ENCODE measurements at places on chromosomes 3 and 15.

- no peak for DNase-seq
- H3K27ac ChIP-seq, result no peak overlapping the region
- H3K27me3 ChIP-seq, result no peaks in the 10 kb centered on the region
- H3K4me1 ChIP-seq, result no peaks in the 10 kb centered on the region
- no peak overlapping the region for H3K4me3 ChIP-seq
Observed at GRCh38 chr3:64686446-64686908, 1.3 kb downstream of the ADAMTS9 start.

DNA sequence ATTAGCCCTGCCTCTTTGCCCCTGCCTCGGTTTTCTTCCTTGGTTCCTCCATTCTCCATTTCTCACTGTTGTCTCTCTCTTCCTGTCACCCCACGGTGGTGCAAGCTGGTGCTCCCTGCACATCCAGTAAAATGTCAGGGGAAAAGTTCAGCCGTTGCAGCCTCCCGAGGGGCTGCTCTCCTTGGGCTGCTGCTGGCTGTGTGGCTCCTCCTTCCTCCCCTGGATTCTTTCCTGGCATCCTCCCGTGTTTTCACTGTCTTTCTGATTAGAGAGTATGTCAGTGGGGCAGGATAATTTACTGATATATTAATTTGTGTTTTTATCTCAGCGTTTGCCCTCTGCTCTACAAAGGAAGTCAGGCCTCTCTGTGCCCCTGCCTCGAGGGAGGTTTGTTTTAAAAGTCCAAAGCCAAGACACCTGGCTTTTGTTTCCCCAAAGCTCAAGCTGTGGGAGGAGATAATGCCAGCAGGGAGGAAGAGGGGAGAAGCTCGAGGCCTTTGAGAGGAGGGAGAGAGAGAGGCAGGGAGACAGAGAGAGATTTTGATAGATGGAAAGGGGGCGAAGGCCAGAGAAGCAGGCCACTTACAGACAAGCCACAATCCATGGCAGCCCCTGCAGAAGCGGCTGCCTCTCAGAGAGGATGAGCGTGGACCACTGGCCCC lies 150.3 kb upstream of the NR2F2 start:
- H3K27me3 ChIP-seq, result no peaks in the 10 kb centered on the region
- H3K36me3 ChIP-seq, result no peaks in the 10 kb centered on the region
- no peak for DNase-seq
- H3K4me3 ChIP-seq, result no peak overlapping the region
- no peak overlapping the region for H3K27ac ChIP-seq

GRCh38 chr3:28915741-28916500 lies 364.9 kb upstream of the RBMS3 start:
- no peaks in the 10 kb centered on the region for H3K27me3 ChIP-seq
- H3K36me3 ChIP-seq, result no peaks in the 10 kb centered on the region
- H3K4me1 ChIP-seq, result no peaks in the 10 kb centered on the region
- H3K4me3 ChIP-seq, result no peak overlapping the region

- H3K4me1 ChIP-seq, result no peaks in the 10 kb centered on the region
- no peak overlapping the region for H3K27ac ChIP-seq
- no peak for DNase-seq
- H3K4me3 ChIP-seq, result no peak overlapping the region
- H3K36me3 ChIP-seq, result no peaks in the 10 kb centered on the region
Observed at GRCh38 chr3:25863011-25863415, 73.1 kb downstream of the OXSM start.

- no peaks in the 10 kb centered on the region for H3K36me3 ChIP-seq
- H3K27me3 ChIP-seq, result no peaks in the 10 kb centered on the region
- no peak overlapping the region for H3K27ac ChIP-seq
- no peaks in the 10 kb centered on the region for H3K4me1 ChIP-seq
- no peak for DNase-seq
- no peak overlapping the region for H3K4me3 ChIP-seq
Observed at GRCh38 chr3:171824116-171824515, 13.8 kb upstream of the PLD1 start.

DNA sequence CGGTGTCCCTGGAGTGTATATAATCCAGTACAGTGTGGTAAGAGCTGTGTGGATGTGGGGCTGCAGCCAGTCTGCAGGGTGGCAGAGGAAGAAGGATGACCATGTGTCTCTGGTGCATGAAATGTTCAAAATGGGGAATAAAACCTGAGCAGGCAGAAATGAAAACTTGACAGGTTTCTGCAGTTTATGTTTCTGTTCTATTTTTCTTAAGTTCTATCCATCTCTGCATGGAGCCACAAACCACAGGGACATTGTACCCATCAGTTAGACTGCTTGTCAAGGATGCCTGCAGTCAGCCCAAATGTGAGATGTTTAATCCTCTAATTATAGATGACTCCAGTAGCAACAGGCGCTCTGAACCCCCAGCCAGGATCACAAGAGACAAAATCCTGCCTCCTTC lies 216.7 kb downstream of the IL20RB start:
- H3K27me3 ChIP-seq, result no peaks in the 10 kb centered on the region
- no peak for DNase-seq
- H3K4me1 ChIP-seq, result no peaks in the 10 kb centered on the region
- no peak overlapping the region for H3K4me3 ChIP-seq
- H3K36me3 ChIP-seq, result no peaks in the 10 kb centered on the region
- no peak overlapping the region for H3K27ac ChIP-seq

DNA sequence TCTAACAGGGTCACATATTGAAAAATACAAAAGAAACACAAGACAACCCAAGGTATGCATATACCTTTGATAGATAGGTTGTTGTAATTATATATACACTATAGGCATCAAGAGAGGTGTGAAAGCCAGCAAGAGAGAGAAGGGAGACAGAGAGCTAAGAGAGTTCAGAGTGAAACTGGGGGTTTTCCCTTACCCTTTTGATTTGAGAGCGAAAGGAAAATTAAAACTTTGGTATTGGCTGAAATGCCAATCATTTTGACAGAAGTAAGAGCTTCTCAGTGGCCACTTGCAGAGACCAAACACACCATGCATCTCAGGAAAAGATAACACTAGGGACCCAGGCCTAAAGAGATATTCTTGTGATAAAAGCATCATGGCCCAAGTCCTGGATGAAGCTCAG lies 183.6 kb downstream of the SHOX2 start:
- no peak overlapping the region for H3K4me3 ChIP-seq
- DNase-seq, result no peak
- H3K27ac ChIP-seq, result no peak overlapping the region
- no peaks in the 10 kb centered on the region for H3K4me1 ChIP-seq

GRCh38 chr15:41011055-41011815 lies 58.0 kb downstream of the CHAC1 start:
- no peaks in the 10 kb centered on the region for H3K27me3 ChIP-seq
- H3K36me3 ChIP-seq, result peaks cover 29% of the 10 kb centered on the region
- no peak overlapping the region for H3K27ac ChIP-seq
- no peak overlapping the region for H3K4me3 ChIP-seq
- H3K4me1 ChIP-seq, result no peaks in the 10 kb centered on the region

DNA sequence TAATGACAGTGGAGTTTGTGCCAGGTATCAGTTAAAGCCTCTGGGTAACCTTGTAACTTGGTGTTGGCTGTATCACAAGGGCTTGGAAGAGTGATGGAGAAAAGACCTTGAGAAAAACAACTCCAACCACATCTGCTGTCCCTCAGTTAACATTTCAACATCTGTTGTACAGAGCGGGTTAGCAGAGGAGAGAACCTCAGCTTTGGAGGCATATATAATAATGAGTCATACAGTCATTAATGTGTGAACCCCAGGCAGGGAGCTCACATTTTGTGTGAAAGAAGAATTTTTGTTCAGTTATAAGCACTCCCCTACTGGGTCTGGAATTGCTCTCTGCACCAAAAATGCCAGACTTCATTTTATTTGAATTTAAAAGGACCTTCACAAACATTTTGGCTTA lies 439.5 kb downstream of the PDCD6IP start:
- no peak overlapping the region for H3K4me3 ChIP-seq
- no peaks in the 10 kb centered on the region for H3K27me3 ChIP-seq
- no peak overlapping the region for H3K27ac ChIP-seq
- H3K4me1 ChIP-seq, result no peaks in the 10 kb centered on the region
- DNase-seq, result no peak

All from effector memory CD4-positive, alpha-beta T cell (primary cell).